ENCODE measurements at places on chromosomes 2 and 18. TPM values are rescaled to one million over a fixed set of nuclear protein-coding genes. Genes with fewer than 3 reads are reported as not detected.

DNA sequence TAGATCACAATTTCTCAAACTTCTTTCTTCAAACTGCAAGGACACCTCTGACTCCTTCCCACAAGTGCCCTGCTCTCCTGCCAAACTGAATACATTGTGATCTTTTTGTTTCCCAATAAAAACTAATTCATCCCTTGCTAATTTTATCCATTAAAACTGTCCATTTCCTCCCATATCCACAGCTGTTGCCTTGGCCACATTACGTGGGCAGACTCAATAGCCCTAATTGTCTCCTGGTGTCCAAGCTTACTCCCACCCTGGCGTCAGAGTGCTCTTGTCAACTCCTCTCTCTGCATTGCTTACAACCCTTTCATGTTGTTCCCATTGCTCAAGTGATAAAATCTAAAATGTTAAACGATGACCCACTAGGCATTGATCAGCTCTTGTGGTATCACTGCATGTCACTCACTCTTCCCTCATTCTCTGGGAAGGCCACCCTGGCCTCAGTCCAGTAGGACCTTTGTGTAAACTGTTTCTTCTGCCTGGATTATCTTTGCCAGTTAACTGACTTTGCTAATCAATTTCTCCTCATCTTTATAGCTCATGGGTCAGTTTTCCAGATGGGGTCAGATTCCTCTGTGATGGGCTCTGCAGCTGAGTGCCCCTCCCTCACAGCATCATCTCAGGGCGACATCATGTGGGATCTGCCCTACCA, 525.0 kb downstream of the SLC4A3 start:
- no peak for DNase-seq

The BOLL gene
- polyA plus RNA-seq, result not detected

DNA sequence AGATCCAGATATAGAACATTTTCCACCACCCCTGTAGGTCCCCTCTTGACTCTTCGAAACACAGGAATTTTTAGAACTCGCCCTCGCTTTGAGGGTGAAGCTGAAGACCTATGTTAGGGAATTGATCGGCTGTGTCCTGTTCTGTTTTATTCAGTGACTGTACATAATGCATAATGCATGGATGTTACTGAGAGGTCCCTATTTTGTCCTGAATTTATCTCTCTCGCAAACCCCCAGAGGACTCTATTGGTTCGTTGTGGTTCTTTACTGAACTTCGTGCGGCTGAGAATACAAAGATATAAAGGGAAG, 431 bp upstream of the EIF5B start:
- peak; percentile 16 for DNase-seq

The EIF2AK3 gene
- polyA plus RNA-seq, result 25.5 TPM

DNA sequence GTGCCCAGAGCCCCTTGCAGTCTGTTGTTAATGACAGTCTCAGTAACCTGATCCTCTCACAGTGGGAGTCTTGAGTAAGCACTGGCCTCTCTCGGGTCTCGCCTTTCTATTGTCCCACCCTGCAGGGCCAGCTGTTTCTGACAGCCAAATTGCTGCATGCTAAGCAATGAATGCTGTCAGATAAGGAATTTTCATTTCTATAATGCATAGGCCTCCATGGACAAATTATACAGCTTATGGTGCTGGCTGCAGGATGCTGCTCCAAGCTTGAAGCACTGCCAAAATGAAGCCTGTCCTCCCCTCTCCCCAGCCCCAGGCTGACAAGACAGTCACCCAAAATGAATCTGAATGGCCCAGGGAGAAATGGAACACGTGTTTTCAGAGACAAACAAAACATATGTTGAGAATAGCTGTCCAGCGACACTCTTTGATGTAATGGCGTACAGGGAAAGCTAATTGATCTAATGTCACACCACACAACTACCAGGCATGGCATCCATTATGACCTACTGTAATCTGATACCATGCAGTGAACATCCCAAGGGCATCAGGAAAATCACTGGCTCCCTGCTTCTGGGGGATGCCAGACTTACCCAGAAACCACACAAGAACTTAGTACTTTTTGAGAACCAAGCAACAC, 36.8 kb downstream of the ACVR1 start:
- DNase-seq, result peak; percentile 77

The TMEM150A gene
- 35.1 TPM for polyA plus RNA-seq

GRCh38 chr18:48997681-48997984, 46.9 kb upstream of the SMAD7 start:
- DNase-seq, result no peak

All from right renal pelvis (tissue), 4 donors.